ENCODE measurements at places on chromosomes 12 and 14.
A peak's percentile ranks its signal among the peaks of the same experiment; 100 is the strongest.

DNA sequence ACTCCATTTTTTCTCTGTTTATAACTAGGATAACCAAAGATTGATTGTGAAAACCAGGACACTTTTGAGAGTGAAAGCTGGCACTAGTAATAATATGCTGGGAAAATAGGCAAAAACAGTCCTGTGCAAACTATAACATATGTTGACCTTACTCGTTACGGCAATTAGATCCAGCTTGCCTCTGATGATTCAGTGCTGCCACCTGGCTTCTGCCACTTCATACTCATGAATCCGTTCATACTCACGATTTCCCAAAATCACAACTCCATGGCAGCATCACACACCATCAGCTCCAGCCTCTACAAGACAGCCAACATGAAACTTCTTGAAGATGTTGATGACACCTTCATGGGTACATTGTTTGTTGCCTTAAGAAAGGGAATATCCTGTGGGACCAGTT, 49.1 kb upstream of the CAND1 start:
- DNase-seq, result no peak

DNA sequence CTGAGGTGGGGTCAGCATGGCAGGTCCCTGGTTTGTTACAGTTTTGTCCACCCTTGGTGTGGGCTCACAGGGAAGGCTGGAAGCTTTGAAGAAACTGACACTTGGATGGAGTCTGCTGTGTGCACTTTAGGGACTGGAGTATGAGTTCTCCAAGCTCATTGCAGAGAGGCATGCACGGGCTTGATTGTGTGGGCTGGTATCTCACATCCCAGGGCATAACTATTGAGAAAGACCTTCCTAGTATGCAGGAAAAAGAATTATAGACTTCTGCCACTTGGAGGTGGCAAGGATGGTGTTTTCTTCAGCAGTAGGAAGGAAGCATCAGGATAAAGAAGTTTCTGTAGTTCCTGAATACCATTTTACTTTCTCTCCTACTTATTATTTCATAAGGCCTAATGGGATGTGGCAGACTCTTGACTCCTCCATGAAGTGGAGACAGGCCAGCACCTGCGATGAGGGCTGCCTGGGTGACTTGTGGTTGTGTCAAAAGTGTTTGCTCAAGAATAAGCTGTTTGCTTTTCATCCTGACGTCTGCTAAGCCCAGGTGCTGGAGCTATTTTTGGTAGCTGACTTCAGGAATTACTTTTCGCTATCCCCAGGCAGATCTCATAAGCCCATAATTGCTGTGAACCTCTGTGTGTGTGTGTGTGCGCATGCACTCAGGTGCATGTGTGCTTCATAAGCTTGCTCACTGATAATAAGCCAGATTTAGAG, 125.8 kb downstream of the KTN1 start:
- no peak for DNase-seq

GRCh38 chr12:3491938-3492792, 1.2 kb downstream of the PRMT8 start:
- DNase-seq, result no peak

DNA sequence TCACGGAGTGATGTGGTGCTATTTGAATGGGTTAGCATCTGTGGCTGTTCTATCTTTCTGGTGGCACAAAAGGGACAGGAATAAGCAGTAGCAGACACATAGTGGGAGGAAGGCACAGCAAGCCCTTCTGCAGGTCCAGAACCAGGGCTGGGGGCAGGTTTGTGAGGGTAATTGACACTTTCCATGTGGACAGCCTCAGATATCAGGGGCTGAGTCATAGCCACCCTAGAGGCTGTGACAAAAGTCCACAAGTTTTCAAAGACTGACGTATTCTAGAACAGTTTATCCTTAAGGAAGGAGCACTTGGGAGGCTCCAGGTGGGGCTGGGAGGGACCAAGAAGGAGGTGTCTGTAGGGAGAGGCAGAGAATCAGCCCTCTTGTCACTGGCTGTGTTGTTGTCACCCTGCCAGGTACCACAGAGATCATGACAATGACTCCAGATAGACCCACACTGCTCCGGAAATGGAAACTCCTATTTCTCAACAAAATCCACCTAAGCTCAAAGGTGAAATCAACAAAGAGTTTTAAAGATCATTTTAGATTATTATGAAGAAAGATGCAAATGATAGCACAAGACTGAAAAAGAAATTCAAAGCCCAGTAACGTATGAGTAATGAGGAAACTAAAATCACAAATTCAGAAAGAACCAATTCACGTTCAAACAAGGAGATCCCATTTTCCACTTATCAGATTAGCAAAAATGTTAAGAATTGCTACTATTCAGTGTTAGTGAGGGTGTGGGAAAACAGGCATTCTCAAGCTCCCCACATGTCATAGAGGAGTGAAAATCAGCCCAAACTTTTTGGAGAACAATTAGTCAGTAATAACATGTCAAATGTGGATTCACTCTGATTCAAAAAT, 48.3 kb downstream of the NFKBIA start:
- DNase-seq, result no peak

- DNase-seq, result no peak
Measured at GRCh38 chr14:31977001-31977556, 100.0 kb upstream of the ARHGAP5 start.

- DNase-seq, result no peak
Measured at GRCh38 chr12:9721394-9722092, 11.4 kb downstream of the CLECL1 start.

DNA sequence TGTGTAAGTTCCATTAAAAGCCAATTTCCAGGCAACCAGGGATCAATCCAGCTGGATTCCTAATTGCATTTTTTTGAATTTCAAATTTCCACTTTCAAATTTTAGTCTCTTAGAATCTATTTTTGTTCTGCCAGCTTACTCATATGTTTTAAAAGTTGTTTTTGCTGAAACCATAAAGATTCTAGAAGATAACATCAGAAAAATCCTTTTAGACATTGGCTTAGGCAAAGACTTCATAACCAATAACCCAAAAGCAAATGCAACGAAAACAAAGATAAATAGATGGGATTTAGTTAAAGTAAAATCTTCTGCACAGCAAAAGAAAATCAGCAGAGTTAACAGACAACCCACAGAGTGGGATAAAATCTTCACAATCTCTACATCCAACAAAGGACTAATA, 253.3 kb downstream of the AEBP2 start:
- DNase-seq, result no peak

DNA sequence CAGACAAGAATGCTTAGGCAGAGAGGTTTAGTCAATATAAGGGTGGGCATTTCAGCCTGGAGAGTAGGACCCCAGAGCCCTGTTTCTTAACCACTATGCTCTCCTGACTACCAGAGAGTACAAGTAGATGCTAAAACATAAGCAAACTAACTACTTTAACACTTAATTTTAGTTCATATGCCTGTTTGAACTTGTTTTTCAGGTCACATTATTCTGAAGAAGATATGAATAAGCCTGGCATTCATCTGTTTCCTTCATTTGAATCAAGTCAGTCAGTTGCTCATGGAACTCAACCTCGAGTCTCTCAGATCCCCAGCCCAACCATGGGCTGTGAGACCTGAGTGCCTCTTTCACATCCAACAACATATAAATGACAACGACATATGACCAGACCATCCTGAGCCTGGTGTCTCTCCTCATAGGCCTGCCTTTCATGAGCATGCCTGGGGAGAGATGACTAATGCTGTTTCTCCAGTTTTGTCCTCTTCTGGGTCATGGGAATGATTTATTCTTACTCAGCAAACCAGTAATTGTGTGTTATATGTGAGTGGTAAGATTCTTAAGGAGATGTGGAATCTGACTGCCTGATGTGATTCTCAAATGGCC, 251.1 kb upstream of the BTG1 start:
- peak; percentile 16 for DNase-seq

DNA sequence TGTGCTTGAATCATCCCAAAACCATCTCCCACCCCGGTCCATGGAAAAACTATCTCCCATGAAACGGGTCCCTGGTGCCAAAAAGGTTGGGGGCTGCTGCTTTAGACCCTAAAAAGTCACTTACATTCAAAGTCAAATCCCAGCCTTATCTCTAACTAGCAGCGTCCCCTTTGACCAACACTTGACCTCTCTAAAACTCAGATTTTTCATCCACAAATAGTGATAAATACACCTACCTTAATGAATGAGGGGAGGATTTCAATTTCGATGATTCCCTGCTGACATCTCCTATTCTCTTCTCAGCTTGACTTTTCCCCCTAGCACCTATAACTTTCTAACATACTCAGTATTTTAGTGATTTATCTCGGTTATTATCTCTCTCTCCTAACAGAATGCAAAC, 137.3 kb downstream of the BTG1 start:
- DNase-seq, result no peak

DNA sequence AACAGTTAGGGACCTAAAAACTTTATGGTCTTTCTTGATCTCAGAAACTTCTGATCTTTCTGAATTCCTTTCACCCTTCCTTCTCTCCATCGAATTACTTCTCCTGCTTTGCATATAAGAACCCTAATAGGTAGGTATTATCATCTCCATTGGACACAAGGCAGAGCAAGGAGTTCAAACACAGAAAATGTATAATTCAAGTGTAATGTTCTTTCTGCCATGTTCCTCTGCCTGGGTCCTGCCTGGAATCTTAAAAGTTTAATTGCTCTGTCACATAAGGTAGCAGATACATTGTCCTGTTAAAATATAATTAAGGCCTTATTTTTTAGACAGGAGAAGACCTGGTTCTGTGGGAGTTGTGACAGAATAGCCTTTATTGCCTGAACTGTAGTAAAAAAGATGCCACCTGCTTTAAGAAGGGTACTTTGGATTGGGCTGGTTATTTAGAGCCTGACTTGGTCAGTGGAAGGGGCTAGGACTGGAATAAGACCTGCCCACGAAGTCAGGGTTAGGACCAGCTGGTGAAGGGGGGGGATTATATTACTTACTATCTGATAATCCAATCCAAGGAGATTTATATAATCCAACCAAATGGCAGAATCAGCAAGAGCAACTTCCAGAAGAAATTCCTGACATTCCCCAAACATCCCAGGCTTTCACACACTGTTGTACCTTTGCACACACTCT, 10.4 kb downstream of the G2E3 start:
- DNase-seq, result no peak

- no peak for DNase-seq
Measured at GRCh38 chr12:93361151-93361919, 16.4 kb upstream of the NUDT4 start.

DNA sequence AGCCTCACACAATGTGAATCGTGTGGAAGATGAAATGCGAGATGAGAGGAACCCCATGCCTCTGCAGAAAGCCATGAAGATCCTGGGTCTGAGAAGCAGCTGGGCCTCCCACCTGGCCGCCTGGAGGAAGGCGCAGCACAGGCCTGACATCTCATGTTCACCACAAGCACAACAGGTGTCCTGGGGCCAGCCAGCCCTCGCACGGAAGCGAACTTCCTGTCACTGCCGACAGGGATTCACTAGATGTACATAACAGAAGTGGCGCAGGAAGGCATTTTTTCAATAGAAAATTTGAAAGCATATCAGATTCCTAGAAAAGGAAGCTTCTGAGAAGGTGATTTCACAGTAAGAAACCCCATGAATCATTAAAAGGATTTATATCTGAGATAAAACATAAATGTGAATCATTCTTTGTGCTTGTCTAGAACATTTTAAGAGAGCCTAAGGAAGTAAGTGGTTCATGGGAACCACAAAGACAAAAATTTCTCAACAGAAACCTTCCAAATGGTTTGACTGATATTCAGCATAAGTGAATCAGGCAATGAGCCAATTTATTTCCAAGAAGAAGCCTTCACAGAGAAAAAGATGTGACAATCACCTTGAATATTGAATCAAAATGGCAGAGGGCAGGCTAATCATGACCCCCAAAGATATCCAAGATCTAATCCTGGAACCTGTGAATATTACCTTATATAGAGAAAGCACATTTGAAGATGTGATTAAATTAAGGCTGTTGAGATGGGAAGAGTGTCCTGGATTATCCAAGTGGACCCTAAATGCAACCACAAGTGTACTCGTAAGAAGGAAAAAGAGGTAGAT, 311.9 kb downstream of the DUSP6 start:
- no peak for DNase-seq

- no peak for DNase-seq
Measured at GRCh38 chr12:70559390-70559789, 77.8 kb downstream of the PTPRB start.

- no peak for DNase-seq
Measured at GRCh38 chr12:27296674-27297073, 36.0 kb upstream of the BMAL2 start.

GRCh38 chr12:53968214-53969127, 4.5 kb upstream of the HOXC11 start:
- no peak for DNase-seq

DNA sequence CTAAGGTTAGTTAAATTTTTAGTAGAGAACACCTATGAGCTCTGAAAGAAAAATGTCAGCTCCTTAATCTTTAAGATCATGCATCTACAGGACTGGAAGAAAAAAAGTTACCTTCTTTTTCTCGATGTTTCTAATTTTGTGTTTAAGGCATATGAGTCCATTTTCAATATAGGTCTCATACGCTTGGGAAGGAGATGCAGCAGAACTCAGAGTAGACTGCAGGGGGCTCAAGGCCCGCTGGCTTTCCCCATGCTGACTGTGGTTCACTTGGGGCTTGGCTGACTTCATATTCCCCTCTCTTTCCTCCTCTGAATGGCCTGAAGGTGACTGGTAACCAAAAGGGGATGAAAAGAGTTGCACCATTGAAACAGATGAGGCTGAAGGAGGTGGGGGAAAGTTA, 1.5 kb downstream of the CAPRIN2 start:
- DNase-seq, result no peak

DNA sequence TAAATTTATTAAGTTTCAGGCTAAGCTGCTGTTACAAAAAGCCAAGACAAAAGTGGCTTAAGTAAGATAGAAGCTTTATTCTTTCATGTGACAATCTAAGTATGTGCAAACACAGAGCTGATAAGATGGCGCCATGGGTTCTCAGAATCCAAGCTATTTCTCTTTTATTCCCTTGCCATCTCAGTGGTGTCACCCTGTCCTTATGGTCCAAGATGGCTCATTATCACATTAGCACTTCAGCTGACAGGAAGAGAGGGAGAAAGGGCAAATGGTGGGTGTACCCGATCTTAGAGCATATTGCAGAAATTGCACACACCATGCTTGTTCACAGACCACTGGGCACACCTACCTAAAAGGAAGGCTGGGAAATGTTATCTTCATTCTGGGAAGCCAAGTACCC, 211.7 kb downstream of the TMTC2 start:
- DNase-seq, result no peak

- no peak for DNase-seq
Measured at GRCh38 chr14:53146739-53147138, 6.4 kb downstream of the DDHD1 start.

- DNase-seq, result no peak
Measured at GRCh38 chr14:80718940-80719339, 222.6 kb downstream of the CEP128 start.

- no peak for DNase-seq
Measured at GRCh38 chr12:133120385-133121191, 9.5 kb downstream of the ZNF891 start.

DNA sequence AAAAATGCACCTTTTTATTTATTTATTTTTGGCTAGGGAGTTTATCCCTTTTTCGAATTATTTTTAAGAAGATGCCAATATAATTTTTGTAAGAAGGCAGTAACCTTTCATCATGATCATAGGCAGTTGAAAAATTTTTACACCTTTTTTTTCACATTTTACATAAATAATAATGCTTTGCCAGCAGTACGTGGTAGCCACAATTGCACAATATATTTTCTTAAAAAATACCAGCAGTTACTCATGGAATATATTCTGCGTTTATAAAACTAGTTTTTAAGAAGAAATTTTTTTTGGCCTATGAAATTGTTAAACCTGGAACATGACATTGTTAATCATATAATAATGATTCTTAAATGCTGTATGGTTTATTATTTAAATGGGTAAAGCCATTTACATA, 14.9 kb upstream of the SNAPC1 start:
- DNase-seq, result no peak

Data from AG09319 (cell line).